Activated T-helper 2 cell treated with anti-CD3 and anti-CD28 coated beads, Interferon-gamma antibody, Interleukin-2, Interleukin-4, amounts not matched to agents 10 μg/mL and 5 μg/mL and 100 μg/mL, durations not matched to agents 14 hours and 24 hours and 36 hours (primary cell): ENCODE measurements at places on chromosomes 12 and 14. TPM values are rescaled to one million over a fixed set of nuclear protein-coding genes. Genes with fewer than 3 reads are reported as not detected.

FSCB gene
- not detected in 2 replicates for total RNA-seq

NOVA1 gene
- 0.25 TPM in 2 replicates for total RNA-seq

DYRK2 gene
- total RNA-seq: 19.7 and 20.6 TPM in 2 replicates

AHSA1 gene
- 301 and 332 TPM in 2 replicates for total RNA-seq

DNA sequence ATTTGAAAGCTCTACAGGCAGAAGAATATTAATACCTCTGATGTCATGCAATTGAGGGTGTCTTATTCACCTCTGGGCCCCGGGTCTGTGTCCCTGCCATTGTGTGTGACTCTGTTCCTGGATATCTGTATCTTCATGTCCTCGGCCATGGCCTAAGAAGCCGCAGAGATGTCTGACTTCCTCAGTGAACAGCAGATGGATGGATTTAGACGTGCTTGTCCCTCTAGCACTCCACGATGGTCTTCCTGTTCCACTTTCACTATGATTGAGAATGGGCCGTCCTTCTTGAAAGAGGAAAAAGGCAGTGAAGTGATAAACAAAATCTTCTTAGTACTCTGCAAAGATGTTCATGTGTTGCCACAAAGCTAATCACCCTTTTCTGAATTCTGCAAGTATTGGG, 217.4 kb downstream of the SLC41A2 start:
- H3K4me1 ChIP-seq: peaks cover 63% of the 10 kb centered on the region
- H3K36me3 ChIP-seq: peaks cover 14% of the 10 kb centered on the region
- H3K4me3 ChIP-seq: peak overlapping the region; percentile 45
- peak; percentile 26 for DNase-seq

DNA sequence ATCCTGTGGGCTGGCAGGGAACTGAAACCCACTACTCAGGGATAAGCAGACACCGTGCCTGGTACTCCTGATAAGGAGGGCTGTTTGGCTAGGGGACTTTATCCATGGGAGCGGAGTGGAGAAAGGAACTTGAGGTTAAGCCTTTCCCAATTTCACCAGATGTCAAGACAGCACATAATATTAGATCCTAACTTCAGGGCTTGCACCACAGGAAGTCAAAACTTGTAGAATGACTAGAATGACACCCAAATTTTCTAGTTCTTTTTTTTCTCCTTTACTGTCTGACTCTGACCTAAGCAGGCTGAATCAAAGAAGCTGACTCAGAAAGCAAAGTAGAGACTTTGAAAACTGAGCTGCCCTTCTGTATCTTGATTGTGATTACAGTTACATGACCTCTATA, 7.1 kb upstream of the CGRRF1 start:
- no peak overlapping the region for H3K4me3 ChIP-seq
- no peak for DNase-seq
- no peaks in the 10 kb centered on the region for H3K36me3 ChIP-seq
- H3K4me1 ChIP-seq: peaks cover 4% of the 10 kb centered on the region
- peaks cover 30% of the 10 kb centered on the region for H3K27me3 ChIP-seq
- no peak overlapping the region for H3K27ac ChIP-seq

- H3K36me3 ChIP-seq: no peaks in the 10 kb centered on the region
- no peak for DNase-seq
- peak overlapping the region; percentile 68 for H3K27ac ChIP-seq
- H3K4me1 ChIP-seq: peaks cover 18% of the 10 kb centered on the region
Measured at GRCh38 chr14:90759370-90760077, 56.7 kb downstream of the TTC7B start.

DNA sequence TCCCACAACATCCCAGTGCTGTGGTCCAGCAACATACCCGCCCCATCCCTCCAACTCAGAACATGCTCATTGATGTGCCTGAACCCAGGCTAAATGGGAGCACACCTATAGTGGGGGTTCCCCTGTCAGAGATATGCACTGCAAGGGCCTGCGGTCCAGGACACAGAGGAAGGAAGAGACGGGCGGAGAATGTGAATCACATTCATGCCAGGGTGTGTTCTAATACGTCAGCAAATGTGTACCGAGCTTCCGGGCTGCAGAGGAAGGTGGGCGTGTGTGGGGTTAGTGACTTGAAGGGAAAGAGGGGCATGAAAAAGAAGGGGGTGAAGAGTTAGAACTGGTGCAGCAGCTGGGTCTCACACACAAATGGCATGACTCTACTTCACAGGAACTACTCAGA, 83.7 kb downstream of the DPF3 start:
- peaks cover 22% of the 10 kb centered on the region for H3K4me1 ChIP-seq
- H3K36me3 ChIP-seq: no peaks in the 10 kb centered on the region
- DNase-seq: peak; percentile 39
- H3K4me3 ChIP-seq: no peak overlapping the region
- peak overlapping the region; percentile 68 for H3K27ac ChIP-seq
- H3K27me3 ChIP-seq: no peaks in the 10 kb centered on the region

DNA sequence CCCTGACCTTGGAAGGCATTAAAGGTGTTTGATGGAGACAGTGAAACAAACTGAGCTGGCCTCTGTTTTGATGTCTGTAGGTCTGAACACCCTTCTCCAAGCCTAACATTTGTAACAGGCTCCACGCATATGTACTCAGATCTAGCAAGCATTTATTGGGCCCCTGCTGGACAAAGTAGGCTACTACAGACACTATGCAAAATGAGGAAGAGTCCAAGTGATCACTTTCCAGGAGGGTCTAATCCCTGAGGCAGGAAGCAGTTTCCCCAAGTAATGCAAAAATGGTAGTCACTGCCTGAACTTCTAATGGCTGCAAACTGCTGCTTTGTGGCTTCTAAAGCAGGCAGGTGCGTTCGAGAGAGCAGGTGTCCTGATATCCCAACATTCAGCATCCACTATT, 405.8 kb downstream of the MED13L start:
- no peak overlapping the region for H3K27ac ChIP-seq
- no peak for DNase-seq
- no peak overlapping the region for H3K4me3 ChIP-seq
- no peaks in the 10 kb centered on the region for H3K36me3 ChIP-seq
- peaks cover 7% of the 10 kb centered on the region for H3K27me3 ChIP-seq
- peaks cover 9% of the 10 kb centered on the region for H3K4me1 ChIP-seq

DNA sequence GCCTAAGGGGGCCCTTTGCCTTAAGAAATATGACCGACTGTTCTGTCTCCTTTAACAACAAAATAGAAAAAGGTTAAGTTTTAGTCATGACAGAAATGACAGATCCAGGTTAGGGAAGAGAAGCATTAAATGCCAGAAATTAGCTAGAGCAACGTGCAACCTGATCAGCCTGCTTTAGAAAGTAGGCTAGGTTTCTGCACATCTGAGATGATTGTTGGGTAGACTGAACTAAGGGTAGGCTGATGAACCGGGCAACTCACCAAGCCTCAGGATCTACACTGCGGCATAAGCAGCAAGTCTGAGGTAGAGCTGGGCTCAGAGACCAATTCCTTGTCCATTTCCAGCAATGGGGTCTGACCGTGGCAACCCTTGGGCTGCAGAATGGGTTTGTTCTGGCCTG, 29.4 kb downstream of the NPC2 start:
- no peak overlapping the region for H3K27ac ChIP-seq
- H3K4me3 ChIP-seq: no peak overlapping the region
- no peaks in the 10 kb centered on the region for H3K4me1 ChIP-seq
- peaks cover 4% of the 10 kb centered on the region for H3K27me3 ChIP-seq
- DNase-seq: no peak

- no peak overlapping the region for H3K27ac ChIP-seq
- no peaks in the 10 kb centered on the region for H3K36me3 ChIP-seq
- H3K4me3 ChIP-seq: no peak overlapping the region
- no peak for DNase-seq
Measured at GRCh38 chr12:9043766-9044165, 54.4 kb downstream of the KLRG1 start.

GRCh38 chr12:123519141-123520001, 14.1 kb downstream of the RILPL1 start:
- no peak overlapping the region for H3K27ac ChIP-seq
- peaks cover 2% of the 10 kb centered on the region for H3K4me1 ChIP-seq
- H3K36me3 ChIP-seq: no peaks in the 10 kb centered on the region
- DNase-seq: no peak
- no peaks in the 10 kb centered on the region for H3K27me3 ChIP-seq

- no peak for DNase-seq
- H3K36me3 ChIP-seq: no peaks in the 10 kb centered on the region
- H3K4me1 ChIP-seq: peaks cover 17% of the 10 kb centered on the region
- no peak overlapping the region for H3K4me3 ChIP-seq
Measured at GRCh38 chr12:27077586-27077985, 4.8 kb downstream of the C12orf71 start.
